Transverse colon (tissue), 4 donors: ENCODE measurements at places on chromosomes 7 and 10. TPM values are rescaled to one million over a fixed set of nuclear protein-coding genes. Genes with fewer than 3 reads are reported as not detected.
A peak's percentile ranks its signal among the peaks of the same experiment; 100 is the strongest.

- DNase-seq: no peak
Observed at GRCh38 chr10:78602201-78602932, 466.4 kb upstream of the ZMIZ1 start.

DNA sequence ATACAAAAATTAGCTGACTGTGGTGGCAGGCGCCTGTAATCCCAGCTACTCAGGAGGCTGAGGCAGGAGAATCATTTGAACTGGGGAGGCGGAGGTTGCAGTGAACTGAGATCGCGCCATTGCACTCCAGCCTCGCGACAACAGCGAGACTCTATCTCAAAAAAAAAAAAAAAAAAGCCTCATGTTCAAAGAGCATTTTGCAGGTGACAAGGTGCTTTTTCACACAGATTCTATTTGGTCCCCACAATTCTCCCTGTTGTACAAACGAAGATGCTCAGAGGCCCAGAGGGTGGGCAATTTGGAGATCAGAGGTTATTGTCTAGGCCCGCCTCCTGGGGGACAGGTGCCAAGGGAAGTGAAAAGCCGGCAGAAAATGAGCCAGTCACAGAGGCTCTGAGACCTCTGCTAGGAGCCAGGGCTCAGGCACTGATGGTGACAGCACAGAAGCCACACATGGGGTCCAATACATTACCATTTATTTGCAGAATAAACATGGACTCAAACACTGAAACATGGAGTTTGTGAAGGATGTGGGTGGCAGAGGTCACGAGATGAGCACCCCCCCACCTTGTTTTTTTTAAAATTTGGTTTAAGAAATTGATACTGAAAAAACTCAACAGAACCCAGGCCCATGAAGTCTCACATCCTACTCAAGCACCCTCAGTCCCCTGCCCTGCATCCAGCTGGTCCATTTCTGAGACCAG lies 882 bp upstream of the GAL3ST4 start:
- DNase-seq: no peak

- no peak for DNase-seq
Observed at GRCh38 chr7:138797715-138798320, at the start of the genes ATP6V0A4 and TMEM213. TSS of gene ATP6V0A4 (minus strand) at chr7:138798196. CDS start at chr7:138771247, 26,949 bp downstream. TSS of gene TMEM213 (plus strand) at chr7:138797994. CDS start at chr7:138798105, 111 bp downstream.

DNA sequence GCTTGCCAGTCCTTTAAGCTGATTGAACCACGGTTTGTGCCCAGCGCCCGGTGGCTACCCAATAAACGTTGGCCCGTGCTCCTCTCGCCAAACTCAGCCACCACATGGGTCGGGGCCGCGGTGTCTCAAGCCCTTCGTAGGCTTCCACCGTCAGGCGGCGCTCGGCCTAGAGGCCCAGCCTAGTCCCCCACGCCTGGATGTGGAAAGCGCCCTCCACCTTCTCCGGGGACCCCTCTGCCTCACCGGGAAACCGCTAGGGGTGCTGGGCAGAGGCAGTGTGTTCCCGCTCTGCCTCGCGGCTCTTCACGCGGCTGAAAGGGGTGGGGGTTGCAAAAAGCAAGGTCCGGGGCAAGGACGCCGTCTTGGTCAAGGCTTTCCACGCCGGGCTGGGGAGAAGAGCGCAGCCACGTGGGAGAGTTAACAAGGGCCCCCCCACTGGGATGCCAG lies 29.8 kb downstream of the LEP start:
- no peak for DNase-seq

Gene RNF32
- 3.0 TPM for total RNA-seq

Gene WNT8B
- not detected for total RNA-seq

Gene PFKP
- total RNA-seq: 53.9 TPM

Gene LIPK
- total RNA-seq: not detected

GRCh38 chr7:112938863-112939573 lies 147.6 kb downstream of the GPR85 start:
- peak; percentile 16 for DNase-seq
